ENCODE measurements at places on chromosomes 4 and X. TPM values are rescaled to one million over a fixed set of nuclear protein-coding genes. Genes with fewer than 3 reads are reported as not detected.

Gene CENPVL2
- polyA plus RNA-seq = not detected

Gene BTK
- polyA plus RNA-seq = not detected

Gene FAM156A
- 18.2 TPM for polyA plus RNA-seq

Gene TEX11
- polyA plus RNA-seq = not detected

Gene FOXP3
- not detected for polyA plus RNA-seq

Gene MEPE
- polyA plus RNA-seq = not detected

Gene MAGEB1
- polyA plus RNA-seq = not detected

Gene GRPR
- 2.0 TPM for polyA plus RNA-seq

Gene TMEM271
- not detected for polyA plus RNA-seq

Gene SYTL5
- 2.1 TPM for polyA plus RNA-seq

Gene IL2
- polyA plus RNA-seq = not detected

Gene F8A2
- polyA plus RNA-seq = not detected

Gene FAM9B
- not detected for polyA plus RNA-seq

Gene CORIN
- 31.1 TPM for polyA plus RNA-seq

Gene SMIM10
- 8.3 TPM for polyA plus RNA-seq

Gene ARHGAP6
- polyA plus RNA-seq = 3.7 TPM

Gene KCNE5
- 0.29 TPM for polyA plus RNA-seq

Gene GPRASP1
- polyA plus RNA-seq = 2.2 TPM

Gene GABRG1
- polyA plus RNA-seq = not detected

Gene XPNPEP2
- 0.45 TPM for polyA plus RNA-seq

Gene GRSF1
- 85.7 TPM for polyA plus RNA-seq

Gene PAK3
- 0.51 TPM for polyA plus RNA-seq

Gene RGN
- polyA plus RNA-seq = 2.1 TPM

Gene NDUFC1
- 52.9 TPM for polyA plus RNA-seq

Gene F8A3
- 6.5 TPM for polyA plus RNA-seq
